Neural crest cell (in vitro differentiated cells): ENCODE measurements at places on chromosomes 5 and 9.

- DNase-seq: no peak
Measured at GRCh38 chr9:98625728-98626127, 83.0 kb downstream of the GABBR2 start.

DNA sequence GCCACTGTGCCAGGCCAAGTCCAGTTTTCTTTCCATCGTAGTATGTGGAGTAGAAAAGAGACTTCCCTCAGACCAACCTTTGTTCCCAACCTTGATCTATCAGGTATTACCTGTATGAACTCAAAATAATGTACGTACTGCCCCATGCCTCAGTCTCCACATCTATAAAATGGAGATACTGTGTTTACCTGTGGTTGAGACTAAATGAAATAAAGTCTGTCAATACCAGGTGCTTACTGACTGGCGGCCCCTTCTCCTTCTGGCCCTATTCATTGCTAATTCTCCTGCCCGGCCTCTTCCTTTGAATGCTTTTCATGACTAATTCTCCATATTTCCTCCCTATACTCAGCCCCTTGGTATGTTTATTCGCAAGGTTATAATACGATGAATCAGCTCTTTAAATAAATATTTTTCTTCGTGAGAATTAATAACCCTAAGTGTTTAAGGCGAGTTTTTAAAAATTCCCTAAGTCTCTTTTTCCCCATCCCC lies 89.6 kb upstream of the BASP1 start:
- DNase-seq: no peak

DNA sequence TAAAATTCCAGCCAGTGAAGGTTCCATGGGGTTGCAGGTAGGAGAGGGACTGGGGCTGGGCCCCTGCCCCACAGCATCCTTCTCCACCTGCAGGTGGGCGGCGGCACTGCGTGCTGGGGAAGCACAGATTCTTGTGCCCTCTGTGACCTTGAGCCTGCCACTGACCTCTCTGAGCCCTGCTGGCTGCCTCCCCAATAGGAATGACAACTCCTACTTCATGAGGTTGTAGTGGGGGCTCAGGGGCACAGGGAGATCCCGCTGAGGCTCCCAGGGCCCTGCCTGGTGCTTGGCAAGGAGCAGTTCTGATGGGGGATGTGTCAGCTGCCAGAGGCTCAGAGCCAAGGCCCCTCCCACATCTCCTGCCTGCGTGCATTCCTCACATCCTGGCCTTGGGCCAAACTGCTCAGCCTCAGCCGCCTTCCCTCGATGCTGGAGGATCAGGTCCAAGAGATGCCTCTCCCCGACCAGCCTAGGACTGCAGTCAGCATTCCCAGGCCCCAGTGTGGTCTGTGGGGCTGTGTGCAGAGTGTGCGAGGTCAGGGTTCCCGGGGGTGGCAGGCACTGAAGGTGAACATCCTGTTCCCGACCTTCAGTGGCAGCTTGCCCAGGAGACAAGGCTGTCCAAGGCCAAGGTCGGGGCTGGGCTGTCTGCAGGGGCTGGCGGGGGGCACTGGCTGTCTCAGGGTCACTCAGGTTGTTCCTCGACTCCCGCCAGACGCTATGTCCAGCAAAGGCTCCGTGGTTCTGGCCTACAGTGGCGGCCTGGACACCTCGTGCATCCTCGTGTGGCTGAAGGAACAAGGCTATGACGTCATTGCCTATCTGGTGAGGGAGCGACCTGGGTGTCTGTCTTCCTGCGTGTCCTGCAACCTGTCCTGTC lies 7.0 kb downstream of the ASS1 start:
- no peak for DNase-seq

DNA sequence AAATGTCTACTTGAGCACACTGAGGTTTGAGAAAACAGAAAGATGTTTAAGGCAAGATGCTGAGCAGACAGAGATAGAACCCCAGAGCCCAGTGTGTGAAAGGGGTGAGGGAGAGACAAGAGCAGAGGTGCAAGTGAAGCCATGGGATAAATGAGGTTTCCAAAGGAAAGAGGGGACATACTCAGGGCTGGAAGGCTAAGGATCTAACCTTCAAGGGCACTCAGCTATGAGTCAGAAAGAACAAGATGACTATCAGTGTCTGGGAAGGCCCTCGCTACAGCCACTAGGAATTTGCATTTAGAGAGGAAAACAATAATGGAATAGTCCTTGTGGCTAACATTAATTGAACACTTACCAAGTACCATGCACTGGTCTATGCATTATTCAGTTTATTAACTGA lies 113.7 kb downstream of the HTR4 start:
- DNase-seq: no peak

DNA sequence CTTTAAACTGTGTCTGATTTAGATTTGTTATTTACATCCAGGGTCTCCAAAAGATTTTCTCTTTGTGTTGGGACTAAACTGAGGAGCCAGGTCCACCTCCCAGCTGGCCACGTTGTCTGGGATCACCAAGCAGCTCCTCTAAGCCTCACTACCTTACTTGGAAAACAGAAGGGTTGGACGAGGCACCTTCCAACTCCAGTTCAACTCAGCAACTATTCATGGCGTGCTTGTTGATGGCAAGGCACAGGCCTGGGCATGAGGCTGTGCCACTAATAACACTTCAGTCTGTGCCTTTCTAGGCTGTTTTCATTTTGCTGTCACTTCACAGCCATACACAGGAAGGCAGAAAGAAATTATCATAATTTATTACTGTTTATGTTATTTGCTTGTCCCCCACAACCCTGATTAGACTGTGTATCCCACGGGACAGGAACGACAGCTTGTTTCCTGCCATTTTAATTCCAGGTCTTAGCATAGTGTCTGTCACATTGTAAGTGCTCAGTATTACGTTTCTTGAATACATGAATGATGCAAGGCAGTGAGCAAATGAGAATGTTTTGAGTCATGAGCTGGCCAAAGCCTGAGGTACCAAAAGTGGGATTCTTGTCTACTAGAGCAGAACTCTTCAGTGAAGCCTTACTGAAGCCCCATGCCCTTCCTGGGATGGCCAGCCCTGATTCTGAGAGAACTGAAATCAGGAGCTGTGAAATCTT lies 125.8 kb downstream of the GALNT10 start:
- no peak for DNase-seq

DNA sequence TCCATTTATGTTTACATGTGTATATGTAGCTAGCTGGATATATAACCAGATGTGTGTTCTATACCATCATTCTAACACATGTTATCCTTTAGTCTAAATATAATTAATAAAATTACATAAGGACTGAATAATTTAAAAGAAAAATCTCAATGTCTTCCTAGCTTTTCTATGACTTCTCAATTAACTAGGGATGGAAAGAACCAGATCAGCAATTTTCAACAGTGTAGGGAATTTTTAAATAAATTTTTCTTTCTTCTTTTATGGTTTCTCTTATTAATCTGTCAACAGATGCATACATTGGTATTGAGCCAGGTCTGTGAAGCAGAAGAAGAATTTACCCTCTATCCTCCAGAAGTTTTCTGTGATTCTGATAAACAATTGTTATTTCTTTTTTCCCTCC lies 2180.4 kb upstream of the C9orf72 start:
- no peak for DNase-seq

DNA sequence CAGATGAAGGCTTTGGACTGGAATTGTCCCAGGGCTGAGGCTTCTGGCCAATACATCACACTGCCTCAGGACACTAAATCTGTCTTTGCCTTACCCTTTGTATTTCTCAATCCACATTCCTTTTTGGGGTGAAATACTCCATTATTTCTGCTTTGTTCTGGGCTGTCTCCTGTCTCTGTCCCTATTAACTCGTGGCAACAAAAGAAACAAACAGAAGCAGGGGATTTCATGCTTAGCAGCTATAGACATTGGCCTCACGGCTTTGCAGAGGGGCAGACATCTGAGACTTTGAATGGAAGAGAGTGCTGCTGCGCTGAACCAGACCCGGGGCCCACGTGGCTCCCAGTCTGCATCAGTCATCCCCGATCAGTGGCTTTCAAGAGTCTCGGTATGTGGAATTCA lies 129.7 kb downstream of the ARL15 start:
- DNase-seq: peak; percentile 29

GRCh38 chr5:124865066-124865465 lies 118.6 kb upstream of the ZNF608 start:
- no peak for DNase-seq

DNA sequence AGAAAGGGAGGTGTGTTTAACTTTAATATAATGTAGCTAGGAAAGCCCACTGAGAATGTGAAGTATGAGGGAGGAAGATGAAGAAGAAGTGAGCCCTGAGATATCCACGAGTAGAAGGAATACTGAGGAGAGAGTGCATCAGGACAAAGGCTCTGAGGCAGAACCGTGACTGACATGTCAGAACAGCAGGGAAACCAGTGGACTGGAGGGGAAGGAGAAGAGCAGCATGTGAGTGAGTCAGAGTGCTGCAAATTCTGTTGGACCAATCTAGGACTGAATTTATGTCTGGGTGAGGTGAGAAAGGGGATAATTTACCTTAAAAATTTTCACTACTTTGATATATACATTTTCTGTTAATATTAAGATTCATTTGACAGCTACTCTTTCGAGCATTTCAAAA lies 110.3 kb downstream of the ST8SIA4 start:
- no peak for DNase-seq

GRCh38 chr9:19663570-19663969 lies 125.3 kb downstream of the SLC24A2 start:
- DNase-seq: no peak

GRCh38 chr5:127451096-127451495 lies 66.3 kb upstream of the PRRC1 start:
- DNase-seq: no peak

DNA sequence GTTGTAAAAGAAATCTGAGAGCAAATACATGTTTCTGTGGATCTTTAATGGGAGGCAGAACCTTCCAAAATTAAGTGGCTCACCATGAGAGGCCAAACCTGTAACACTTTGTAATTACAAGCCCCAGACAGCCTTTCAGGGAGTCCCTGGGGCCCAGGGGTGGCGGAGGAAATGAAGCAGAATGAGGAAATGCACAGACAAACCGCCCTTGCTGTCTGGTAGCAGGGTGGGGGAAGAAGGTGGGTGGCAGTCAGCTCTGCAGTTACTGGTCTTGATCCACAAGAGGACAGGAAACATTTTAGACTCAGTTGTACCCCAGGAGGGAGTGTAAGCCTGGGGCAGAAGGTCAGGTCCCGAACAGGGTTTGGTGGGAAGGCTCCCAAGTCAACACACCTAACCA lies 6.5 kb downstream of the ARL14EPL start:
- no peak for DNase-seq

- DNase-seq: no peak
Measured at GRCh38 chr5:15446552-15446951, 53.4 kb upstream of the FBXL7 start.

GRCh38 chr9:19378164-19378563 lies 1.9 kb downstream of the RPS6 start:
- DNase-seq: no peak

DNA sequence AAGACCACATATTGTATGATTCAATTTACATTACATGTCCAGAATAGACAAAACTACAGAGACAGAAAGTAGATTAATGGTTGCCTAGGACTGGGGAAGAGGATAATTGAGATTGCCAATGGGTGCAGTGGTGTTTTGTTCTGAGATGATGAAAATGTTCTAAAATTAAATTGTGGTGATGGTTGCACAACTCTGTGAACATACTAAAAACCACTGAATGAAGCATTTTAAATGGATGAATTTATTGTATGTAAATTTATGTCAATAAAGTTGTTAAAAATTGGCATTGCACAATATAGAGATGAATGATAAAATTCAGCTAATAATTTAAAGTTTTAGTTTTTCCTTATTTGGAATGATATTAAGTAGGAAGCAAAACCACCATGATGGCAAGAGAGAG lies 109.5 kb upstream of the NR4A3 start:
- DNase-seq: no peak

DNA sequence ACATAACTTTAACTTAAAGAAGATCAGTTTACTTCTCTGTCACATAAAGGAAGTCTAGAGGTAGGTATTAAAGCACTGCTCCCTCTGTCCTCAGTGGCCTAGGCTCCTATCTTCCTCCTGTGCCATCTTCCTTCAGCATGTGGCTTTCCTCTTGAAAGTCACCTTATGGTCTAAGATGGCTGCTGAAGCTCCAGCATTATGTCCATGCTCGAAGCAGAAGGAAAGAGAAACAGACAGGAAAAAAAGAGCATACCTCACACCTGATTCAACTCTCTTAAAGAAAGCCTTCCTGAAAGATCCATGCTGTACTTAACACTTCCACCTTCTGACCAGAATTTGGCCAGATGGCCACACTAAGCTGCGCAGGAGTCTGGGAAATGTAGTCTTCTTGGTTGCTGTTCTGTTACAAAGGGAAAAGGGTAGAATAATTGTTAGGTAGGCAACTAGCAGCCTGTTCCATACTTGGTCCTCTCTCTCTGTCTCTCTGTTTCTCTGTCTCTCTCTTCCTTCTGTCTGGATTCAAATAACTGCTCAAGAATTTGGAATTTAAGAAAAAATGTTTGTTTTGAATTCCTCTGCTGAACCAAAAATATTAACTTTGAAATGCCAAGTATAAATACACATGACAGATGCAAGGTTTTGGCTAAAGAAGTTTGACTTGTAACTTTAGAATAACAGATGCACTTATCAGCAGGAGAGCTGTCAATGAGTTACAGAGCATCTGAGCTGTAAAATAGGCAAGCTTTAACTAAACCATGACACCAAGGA lies 16.0 kb downstream of the TMEM174 start:
- DNase-seq: no peak
